ENCODE measurements at places on chromosomes 16 and 17.
A peak's percentile ranks its signal among the peaks of the same experiment; 100 is the strongest.

DNA sequence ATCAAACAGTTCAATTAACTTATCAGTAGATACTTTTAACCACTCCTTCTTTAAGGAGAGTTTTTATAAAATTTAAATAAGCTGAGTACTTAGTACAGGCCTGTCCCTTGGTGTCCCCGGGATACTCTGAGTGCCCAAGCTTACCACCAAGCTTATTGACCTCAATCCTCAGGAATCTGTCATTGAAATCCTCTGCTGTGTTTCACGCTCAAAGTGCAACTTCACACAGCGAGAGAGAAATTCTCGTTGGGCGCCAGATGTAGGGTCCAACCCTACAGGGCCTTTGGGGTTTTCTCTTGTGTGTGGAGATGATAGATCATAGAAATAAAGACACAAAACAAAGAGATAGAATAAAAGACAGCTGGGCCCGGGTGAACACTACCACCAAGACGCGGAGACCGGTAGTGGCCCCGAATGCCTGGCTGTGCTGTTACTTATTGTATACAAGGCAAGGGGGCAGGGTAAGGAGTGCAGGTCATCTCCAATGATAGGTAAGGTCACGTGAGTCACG, 65.3 kb upstream of the ARL4D start:
- no peak for DNase-seq
- peaks cover 9% of the 10 kb centered on the region for H3K27me3 ChIP-seq
- H3K27ac ChIP-seq: peak overlapping the region; percentile 42

DNA sequence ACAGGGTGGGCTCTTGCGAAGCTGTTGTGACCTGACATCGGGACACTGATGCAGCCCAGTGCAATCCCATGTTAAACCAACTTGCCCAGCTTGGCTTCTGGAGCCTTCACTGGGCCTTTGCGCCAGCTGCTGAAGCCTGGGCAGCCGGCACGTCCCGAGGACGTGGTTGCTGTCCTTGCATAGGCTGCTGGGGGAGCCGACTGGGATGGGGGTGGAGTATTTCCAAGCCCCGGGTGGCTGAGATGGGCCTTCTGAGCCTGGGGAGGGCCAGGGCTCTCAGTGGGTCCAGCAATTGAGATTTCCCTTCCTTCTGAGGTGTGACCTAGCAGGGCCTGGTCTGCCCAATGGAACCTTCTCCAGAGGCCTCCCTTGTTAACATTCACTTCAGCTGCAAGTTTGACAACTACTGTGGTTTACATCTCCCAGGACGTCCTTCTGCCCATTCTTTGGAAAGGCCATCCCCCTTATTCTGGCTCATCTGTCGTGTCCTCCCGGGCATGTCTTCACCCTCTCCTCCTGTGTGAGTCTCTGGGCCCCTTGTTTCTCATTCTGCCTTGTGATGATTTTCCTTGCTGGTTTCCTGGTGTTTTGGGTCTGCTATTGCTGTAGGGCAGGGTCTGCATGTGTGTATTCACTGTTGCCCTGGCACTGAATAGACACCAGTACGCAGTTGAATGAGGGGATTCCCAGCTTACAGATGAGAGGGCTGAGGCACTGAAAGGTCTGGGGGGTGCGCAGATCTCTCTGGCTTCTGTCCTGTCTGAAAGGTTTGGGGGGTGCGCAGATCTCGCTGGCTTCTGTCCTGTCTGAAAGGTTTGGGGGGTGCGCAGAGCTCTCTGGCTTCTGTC, 34.4 kb downstream of the HAPSTR1 start:
- H3K36me3 ChIP-seq: peaks cover 5% of the 10 kb centered on the region
- no peak overlapping the region for H3K4me3 ChIP-seq
- no peaks in the 10 kb centered on the region for H3K27me3 ChIP-seq
- no peak for DNase-seq

GRCh38 chr16:20741554-20742285, at the start of gene THUMPD1:
Gene THUMPD1, minus strand, starts transcription at chr16:20741818. Its CDS starts 79 bp downstream, at chr16:20741739.
- peak within 1 kb of the TSS; percentile 92 for H3K27ac ChIP-seq
- peak; percentile 96 for DNase-seq

DNA sequence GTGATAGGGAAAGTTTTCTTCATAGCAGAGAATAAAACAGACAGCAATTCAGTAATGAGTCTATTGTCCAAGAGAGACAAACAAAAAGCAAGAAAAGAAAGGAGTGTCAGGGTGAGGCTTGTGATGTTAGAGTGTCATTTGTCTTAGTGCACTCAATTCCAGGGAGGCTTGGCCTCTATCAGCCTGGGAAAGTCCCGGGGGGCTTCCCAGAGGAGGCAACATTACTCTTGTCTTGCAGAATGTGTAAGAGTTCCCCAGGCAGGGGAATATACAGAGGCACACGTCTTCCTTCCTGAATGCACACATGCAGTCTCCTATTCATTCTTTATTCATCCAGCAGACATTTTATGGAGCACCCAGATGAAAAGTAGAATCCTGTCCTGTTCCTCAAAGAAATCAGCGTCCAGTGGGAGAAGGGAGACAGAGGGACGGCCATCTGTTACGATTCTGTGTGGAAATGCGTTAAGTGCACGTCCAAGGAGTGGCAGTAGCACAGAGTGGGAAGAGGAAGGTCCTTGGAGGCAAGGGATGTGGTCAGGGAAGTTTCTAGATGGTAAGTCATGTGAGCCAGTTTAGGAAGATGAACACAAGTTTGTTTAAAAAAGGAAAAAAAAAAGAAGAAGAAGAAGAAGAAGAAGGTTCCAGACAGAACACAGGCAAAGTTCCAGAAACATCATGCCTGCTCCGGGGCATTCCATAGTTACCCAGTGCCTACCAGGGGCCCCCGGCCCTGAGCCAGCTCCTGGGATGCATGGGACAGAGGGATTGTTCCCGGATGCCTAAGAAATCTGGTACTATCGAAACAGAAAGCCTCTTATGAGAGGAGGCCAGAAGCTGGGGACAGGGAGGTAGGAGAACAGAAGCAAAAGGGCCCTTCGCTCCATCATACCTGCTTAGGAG, 21.1 kb downstream of the CACNG4 start:
- no peaks in the 10 kb centered on the region for H3K36me3 ChIP-seq
- peaks cover 7% of the 10 kb centered on the region for H3K4me1 ChIP-seq
- DNase-seq: no peak
- no peak overlapping the region for H3K27ac ChIP-seq
- peaks cover 49% of the 10 kb centered on the region for H3K27me3 ChIP-seq
- no peak overlapping the region for H3K4me3 ChIP-seq

GRCh38 chr17:19345486-19346350, 16.8 kb downstream of the B9D1 start:
- no peaks in the 10 kb centered on the region for H3K36me3 ChIP-seq
- H3K27me3 ChIP-seq: peaks cover 3% of the 10 kb centered on the region
- DNase-seq: no peak
- H3K4me3 ChIP-seq: no peak overlapping the region
- H3K27ac ChIP-seq: no peak overlapping the region
- H3K4me1 ChIP-seq: no peaks in the 10 kb centered on the region

- peaks cover 18% of the 10 kb centered on the region for H3K36me3 ChIP-seq
- H3K4me3 ChIP-seq: no peak overlapping the region
- H3K4me1 ChIP-seq: peaks cover 17% of the 10 kb centered on the region
- DNase-seq: peak; percentile 91
- no peaks in the 10 kb centered on the region for H3K27me3 ChIP-seq
Observed at GRCh38 chr16:68040506-68041288, 17.6 kb downstream of the DUS2 start.

DNA sequence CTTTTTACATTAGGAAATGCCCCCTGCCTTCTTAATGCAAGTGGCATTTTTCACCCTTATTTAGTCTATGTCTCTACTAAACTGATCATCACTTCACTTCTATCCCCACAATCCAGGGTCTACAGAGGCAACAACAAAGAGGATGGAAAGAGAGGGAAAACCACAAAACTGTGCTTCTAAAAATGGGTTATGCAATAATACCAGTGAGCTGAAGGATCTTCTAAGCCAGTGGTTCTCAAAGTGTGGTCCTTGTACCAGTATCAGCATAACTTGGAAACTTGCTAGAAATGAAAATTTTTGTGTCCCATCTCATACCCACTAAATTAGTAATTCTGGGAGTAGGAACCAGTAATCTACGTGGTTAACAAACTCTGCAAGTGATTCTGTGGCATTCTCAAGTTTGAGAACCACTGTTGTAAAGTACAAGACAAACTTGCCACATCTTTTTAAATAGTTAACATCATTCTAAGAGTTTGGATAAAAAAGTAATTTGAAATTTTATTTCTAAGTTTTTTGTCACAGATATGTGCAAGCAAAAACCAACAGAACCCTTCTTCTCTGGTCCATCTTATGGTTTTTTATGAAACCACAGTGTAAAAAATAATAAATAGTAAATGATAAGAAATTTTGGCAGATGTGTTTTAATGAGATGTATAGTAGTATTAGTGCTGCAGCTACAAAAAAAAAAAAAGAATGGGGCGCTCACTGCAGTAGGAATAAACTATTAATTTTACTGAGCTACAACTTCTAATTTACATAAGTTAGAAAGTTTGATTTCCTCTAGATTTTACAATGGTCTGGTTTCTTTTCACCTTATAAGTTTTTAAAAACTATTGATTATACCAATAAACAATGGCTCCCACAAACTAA, 16.2 kb downstream of the CDC27 start:
- DNase-seq: no peak
- no peak overlapping the region for H3K4me3 ChIP-seq
- peak overlapping the region; percentile 54 for H3K27ac ChIP-seq
- no peaks in the 10 kb centered on the region for H3K27me3 ChIP-seq

DNA sequence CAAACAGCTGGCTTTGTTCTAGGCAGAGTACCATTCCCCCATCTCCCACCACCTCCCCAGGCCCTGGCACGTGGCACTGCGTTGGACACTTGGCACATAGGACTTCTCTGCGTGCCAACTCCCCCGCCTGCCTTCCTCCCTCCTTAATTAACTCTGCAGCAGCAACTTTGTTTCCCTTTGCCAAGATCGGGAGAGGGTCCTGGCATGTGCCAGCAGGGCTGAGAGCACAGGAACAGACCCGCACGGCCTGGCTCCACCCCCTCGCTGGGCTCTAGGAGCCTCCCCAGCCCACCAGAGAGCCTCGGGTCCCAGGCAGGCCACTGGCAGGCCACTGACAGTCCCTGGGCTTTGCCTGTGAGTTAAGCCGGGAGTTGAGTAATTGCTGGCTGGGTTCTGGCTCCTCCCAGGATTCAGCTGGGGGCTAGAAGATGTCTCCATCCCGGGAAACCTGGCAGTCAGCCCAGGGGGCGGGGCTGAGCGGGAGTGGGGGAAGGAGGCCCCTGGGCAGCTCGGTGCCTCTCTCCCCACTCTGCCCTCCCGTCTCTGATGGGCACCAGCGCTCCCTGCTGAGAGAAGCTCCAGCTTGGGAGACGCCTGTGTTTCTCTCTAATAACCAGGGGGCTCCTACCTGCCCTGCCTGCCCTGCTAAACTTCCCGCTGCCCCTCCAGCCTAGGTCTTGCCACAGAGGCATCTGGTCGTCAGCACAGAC, 224.0 kb upstream of the TNRC6C start:
- no peak overlapping the region for H3K27ac ChIP-seq
- peaks cover 47% of the 10 kb centered on the region for H3K27me3 ChIP-seq
- no peaks in the 10 kb centered on the region for H3K36me3 ChIP-seq
- H3K4me3 ChIP-seq: no peak overlapping the region
- no peak for DNase-seq

DNA sequence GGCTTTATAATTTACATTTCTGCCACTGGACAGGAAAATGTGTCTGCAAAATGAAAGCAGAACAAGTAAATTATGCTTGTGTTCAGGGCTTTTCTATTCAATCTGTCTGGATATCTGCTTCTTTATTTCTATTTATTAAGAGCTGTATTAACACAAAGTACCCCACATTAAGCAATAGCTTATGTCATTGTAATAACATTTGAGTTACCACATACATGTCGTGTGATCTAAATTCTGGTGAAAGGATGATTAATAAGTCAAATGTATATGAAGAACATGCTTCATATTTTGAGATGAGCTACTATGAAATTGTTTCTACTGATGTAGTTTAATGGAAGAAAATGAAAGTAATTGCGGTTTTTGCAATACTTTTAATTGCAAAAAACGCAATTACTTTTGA, 238.2 kb downstream of the KCNJ2 start:
- no peak overlapping the region for H3K27ac ChIP-seq
- H3K4me1 ChIP-seq: no peaks in the 10 kb centered on the region
- H3K27me3 ChIP-seq: no peaks in the 10 kb centered on the region
- no peak overlapping the region for H3K4me3 ChIP-seq
- no peaks in the 10 kb centered on the region for H3K36me3 ChIP-seq

DNA sequence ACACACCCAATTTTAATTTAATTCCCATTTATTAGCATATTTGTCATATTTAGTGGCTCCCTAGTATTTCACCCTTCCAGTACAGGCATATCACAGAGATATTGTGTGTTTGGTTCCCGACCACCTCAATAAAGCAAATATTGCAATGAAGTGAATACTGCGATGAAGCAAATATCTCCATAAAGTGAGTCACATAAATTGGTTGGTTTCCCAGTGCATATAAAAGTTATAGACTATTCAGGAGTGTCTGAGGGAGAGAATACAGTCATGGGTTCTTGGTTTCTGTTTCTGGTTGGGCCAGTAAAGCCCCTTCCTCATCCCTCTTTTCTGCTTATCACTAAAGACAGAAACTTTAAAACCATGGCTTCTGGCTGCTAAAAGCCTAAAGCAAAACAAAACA, 295.4 kb upstream of the AXIN2 start:
- H3K4me1 ChIP-seq: no peaks in the 10 kb centered on the region
- no peak overlapping the region for H3K27ac ChIP-seq
- H3K27me3 ChIP-seq: peaks cover 9% of the 10 kb centered on the region
- H3K4me3 ChIP-seq: no peak overlapping the region

DNA sequence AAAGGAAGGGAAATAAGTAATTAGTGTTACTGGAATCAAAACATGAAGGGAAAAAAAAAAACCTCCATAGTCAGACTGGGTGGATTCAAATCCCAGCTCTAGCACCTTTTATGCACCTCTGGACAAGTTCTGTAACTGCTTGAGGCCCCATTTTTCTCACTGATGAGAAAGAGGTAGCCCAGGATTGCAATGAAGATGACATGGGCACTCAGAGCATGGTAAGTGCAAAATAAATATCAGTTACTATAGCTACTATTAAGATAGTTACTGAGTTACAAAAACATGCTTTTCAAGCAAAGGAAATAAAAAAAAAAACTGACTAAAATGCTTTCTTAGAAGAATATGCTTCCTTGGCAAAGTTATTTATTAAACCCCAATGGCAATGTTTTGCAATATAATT, 58.8 kb downstream of the CEP95 start:
- no peaks in the 10 kb centered on the region for H3K4me1 ChIP-seq
- H3K36me3 ChIP-seq: peaks cover 7% of the 10 kb centered on the region
- no peak overlapping the region for H3K4me3 ChIP-seq

- H3K4me3 ChIP-seq: no peak overlapping the region
- H3K36me3 ChIP-seq: no peaks in the 10 kb centered on the region
- peaks cover 12% of the 10 kb centered on the region for H3K4me1 ChIP-seq
- no peak for DNase-seq
- H3K27ac ChIP-seq: no peak overlapping the region
Observed at GRCh38 chr17:45369421-45369820, 52.6 kb upstream of the MAP3K14 start.

- no peak for DNase-seq
- H3K36me3 ChIP-seq: no peaks in the 10 kb centered on the region
- no peak overlapping the region for H3K27ac ChIP-seq
- H3K4me3 ChIP-seq: no peak overlapping the region
- H3K4me1 ChIP-seq: peaks cover 26% of the 10 kb centered on the region
- H3K27me3 ChIP-seq: no peaks in the 10 kb centered on the region
Observed at GRCh38 chr17:17106756-17107155, 64.5 kb downstream of the MPRIP start.

GRCh38 chr17:17982801-17983200, 10.1 kb downstream of the DRC3 start:
- H3K4me3 ChIP-seq: no peak overlapping the region
- no peaks in the 10 kb centered on the region for H3K4me1 ChIP-seq
- H3K27me3 ChIP-seq: no peaks in the 10 kb centered on the region

- peaks cover 29% of the 10 kb centered on the region for H3K4me1 ChIP-seq
- no peak overlapping the region for H3K27ac ChIP-seq
- no peak for DNase-seq
- H3K4me3 ChIP-seq: no peak overlapping the region
Observed at GRCh38 chr17:14341866-14342265, 41.0 kb downstream of the HS3ST3B1 start.

Measured in activated naive CD8-positive, alpha-beta T cell treated with anti-CD3 and anti-CD28 coated beads, Interleukin-2, amount 10 ng/mL, durations not matched to agents 7 days and 5 days (primary cell).